ENCODE measurements at places on chromosomes 11 and 22.

GRCh38 chr11:117195761-117196160 is 3.4 kb upstream of the TAGLN start:
- DNase-seq: no peak

- no peak for DNase-seq
Measured at GRCh38 chr11:10303558-10304363, 1.1 kb upstream of the ADM start.

DNA sequence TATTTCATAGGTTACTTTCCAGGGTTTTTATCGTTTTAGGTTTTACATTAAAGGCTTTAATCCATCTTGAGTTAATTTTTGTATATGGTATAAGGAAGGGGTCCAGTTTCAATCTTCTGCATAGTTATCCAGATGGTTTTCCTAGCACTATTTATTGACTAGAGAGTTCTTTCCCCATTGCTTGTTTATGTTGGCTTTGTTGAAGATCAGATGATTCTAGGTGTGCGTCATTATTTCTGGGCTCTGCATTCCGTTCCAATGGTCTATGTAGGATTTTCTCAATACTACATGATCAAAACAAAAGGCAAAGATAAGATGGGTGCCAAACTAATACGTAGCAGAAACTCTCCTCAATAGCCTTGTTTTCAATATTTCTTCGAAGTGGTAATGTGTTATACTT is 14.3 kb upstream of the RIC3 start:
- no peak for DNase-seq

- peak; percentile 9 for DNase-seq
Measured at GRCh38 chr11:66388780-66389386, 17.3 kb upstream of the SLC29A2 start.

DNA sequence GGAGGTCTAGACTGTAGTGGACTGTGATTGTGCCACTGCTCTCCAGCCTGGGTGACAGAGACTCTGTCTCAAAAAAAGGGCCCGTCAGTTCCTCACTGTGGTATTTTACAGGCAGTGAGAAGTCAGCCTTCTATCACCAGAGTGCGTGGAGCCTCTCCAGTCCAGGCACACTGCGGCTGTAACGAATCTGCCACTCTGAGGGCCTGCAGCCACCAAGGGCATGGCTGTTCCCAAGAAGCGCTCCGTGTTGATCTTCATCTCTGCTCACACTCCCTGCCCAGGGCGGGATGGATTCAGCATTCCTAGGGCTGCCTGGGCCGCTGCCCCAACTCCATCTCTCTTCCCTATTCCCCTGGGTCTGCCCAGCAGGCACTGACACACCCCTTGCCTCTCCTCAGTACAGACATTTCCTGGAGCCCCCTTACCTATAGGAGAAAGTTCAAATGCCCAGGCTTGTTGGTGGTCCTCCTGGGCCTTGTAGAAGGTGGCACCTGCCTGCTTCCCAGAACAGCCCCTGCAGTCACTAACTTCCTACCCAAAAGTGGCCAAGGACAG is 148.4 kb downstream of the CACNA1I start:
- no peak for DNase-seq

DNA sequence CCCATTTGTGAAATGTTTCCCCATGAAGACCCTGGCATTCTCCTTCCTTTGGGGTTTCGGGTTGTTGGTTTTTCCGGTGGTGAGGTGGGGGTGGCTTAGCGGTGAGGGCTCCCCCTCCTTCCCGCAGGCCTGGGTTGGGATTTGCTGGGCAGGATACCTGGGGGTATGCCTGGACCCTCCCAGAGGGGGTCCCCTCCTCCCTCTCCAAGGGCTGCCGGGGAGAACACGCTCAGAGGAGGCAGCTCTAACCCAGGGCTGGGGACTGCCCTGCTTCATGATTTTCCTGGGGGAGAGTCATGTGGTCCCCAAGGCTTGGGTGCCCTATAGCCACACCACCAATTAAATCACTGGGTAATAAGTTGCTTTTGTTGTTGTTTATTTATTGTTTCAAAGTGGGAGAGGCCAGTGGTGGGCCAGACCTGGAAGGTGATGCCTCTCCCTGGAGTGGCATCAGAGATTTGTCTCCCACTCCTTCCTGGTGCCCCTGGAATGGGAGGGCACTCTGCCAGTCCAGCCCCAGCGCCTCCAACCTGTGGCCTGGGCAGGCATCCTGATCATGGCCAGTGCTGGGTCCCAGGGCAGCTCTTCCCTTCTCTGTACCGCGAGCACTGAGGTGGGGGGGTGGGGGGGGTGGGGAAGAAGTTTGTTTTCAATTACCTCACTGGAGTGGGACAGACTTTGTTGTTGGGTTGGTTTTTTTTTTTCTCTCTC is 1.3 kb upstream of the CLCF1 start:
- no peak for DNase-seq

DNA sequence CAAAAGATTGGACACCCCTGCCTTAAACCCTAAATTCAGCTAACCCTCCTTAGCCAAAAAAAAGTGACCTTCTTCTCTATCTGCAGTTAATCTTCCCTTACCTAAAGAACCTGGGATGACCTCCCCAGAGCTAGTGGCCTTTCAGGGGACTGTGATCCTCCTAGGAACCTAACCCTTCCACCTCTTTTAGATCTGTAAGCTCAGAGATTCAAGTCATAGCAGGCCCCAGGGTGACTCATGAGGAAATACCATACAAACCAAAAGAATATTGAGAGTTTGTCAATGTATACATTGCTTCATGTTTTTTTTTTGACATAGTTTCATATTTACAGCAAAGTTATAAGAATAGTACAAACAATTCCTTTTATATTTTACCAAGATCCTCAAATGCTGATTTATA is 38.3 kb upstream of the CXCR5 start:
- DNase-seq: peak; percentile 13

DNA sequence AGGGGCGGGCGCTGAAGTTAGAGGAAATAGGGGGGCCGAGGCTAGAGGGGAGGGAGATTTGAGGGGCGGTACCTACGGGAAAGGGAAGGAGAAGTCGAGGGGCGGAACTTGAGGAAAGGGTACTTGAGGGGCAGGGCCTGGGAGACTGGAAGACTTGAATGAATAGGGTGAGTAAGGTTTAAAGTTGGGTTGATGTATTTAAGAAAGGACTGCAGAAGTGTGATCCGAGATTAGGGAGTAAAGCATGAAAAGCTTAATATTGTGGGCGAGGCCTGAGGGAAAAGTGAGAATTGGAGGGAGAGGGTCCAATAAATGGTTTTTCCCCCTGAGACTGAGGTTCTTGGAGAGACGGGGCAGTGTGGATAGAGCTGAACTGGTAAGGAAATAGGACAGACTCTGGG is 723 bp downstream of the HSCB start:
- no peak for DNase-seq

GRCh38 chr11:29490938-29491337 is 525.9 kb downstream of the KCNA4 start:
- no peak for DNase-seq

DNA sequence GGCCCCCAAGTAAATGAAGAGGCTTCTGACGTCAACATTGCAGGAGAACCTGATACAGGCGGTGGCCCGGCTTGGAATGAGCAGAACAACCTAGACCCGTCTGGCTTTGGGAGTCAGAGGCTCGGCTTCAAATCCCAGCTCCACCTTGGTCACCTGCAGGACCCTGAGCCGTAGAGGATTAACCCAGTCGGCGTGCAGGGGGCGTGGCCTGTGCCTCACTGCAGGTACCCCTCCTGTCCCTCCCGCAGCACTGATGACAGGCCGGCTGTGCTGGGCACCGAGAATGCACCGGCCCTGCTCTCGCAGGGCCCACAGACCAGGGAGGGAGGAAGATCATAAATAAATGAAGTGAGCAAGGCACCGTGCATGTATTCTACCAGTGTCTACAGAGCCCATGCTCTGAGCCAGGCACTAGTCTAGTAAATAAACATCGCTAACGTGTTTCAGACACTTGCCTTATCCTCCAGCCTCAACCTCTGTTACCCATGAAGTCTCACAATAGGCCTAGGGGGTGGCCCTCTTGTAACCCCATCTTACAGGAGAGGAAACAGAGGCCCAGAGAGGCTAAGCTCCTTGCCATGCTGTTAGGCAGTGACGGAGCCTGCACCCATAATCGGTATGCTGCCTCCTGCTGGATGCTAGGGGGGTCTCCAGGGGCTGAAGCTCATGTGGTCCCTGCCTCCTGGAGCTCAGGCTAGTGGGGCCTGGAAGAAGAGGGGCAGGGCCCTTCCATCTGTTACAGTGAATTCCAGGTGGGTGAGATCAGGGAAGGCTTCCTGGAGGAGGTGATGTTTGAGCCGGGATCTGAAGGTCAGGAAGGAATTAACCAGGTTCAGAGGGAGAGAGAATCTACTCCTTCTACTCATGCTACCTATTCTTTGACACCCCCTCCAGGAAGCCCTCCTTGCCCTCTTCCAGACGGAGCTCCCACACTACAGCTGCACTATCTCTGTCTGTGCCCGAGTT is 53.4 kb downstream of the RTL6 start:
- DNase-seq: no peak

- DNase-seq: no peak
Measured at GRCh38 chr11:114276077-114276476, 20.1 kb upstream of the NNMT start.

- no peak for DNase-seq
Measured at GRCh38 chr22:21567456-21568346, at the start of gene UBE2L3. TSS of gene UBE2L3 (plus strand) at chr22:21567714. CDS start at chr22:21567745, 31 bp downstream.

- no peak for DNase-seq
Measured at GRCh38 chr22:48884786-48885185, 942.9 kb downstream of the BRD1 start.

DNA sequence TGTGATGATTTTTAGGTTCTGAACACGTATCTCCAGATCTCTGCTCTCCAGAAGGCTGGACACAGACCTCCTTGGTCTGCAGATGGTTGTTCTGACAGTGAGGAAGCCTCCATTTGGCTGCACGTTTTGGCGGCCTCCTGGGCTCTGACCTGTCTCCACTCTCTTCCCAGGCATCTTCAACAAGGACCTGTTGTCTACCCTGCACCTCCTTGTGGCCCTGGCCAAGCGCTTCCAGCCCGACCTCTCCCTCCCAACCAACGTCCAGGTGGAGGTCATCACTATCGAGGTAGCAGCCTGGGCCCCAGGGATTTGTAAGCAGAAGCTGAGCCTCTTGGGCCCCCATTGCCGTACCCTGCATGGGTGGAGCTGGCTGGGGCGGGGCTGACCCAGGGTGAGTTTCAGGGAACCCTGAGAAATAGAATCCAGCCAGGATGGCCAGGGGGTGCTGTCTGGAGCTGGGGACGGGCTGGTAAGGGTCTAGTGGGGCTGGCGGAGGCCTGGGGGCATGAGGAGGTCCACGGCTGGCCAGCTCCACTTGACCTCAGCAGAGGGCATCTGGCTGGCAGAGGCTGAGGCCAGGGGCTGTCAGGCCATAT is 9.8 kb downstream of the PARVG start:
- DNase-seq: no peak

GRCh38 chr11:118193910-118194566 is 17.6 kb upstream of the SCN2B start:
- DNase-seq: no peak

DNA sequence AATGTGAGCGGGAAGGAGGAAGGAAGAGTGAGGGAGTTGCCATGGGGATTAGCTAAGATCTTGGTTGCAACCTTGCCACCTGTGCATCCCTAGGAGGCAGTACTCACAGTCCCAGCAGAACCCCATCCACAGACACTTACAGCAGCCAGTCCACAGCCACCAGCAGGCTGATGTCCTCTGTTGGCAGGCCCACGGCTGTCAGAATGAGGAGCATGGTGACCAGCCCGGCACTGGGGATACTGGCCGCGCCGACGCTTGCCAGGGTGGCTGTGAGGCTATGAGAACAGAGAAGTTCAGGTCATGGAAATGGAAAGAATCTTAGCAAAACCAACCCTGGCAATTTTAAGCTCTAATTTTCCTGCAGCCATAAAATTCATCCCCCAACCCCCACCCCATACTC is 138.6 kb downstream of the SLC1A2 start:
- no peak for DNase-seq

- DNase-seq: peak; percentile 95
Measured at GRCh38 chr11:128506999-128507611, 80.3 kb downstream of the ETS1 start.

DNA sequence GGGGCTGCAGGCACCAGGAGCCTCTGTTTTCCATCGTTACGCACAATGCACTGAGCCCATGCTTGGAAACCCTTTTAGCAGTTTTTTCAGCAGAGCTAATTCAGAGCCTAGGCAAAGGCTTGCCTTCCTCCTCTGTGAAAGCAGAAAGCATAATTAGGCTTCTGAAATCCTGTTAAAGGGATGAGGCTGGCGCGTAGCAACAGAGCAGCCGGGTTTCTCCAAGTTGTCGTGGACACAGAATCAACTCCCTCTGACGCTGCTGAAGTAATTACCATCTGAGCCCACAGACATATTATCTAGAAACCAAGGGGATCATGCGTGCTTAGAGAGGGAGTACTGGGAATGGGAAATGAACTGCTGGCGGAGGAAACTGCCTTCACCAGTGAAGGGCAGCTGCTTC is 85.4 kb downstream of the MYO18B start:
- DNase-seq: no peak
